LNCaP clone FGC (cell line): ENCODE measurements at places on chromosomes 7 and 10.
A peak's percentile ranks its signal among the peaks of the same experiment; 100 is the strongest.

DNA sequence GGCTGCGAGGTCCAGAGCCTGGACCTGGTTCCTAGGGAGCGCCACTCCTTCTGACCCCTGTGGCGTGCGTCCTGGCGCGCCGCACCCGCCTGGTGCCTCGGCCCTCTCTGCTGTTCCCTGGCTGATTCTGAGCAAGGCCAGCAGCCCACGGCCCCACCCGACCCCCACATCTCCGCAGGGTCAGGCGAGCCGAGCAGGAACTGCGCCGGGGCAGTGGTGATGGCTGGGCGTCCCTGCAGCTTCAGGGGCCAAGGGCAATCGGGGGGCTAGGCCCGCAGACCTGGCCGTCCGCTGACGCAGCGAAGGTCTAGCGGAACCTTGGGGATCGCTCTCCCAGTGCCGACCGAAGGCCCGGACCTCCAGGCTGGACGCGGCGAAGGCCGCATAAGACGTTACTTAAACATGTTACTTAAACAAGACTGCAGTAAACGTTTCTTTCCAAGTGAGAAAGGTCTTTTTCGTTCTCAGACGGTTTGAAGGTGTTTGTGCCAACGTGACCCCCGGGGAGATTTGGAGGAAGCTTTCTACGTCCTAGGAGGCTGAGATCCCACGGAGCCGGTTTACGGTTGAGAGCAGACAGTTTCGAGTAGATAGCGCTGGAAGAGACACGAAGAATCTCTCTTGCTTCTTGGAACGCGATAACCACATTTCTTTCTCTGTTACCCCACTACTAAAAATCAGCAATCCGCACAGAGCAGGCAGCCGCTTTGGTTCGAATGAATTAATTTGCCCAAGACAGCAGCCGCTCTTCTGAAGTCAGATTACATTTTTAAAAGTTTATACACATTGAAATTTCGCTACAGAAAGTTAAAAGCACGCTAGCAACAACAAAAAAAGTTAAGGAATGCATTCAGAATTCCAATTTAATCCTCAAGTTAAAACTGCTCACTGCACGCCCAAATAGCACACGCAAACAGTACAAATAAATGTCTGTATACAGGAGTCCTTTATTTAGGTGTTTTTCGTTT is 4.9 kb upstream of the NKX2-3 start:
- no peak for DNase-seq

DNA sequence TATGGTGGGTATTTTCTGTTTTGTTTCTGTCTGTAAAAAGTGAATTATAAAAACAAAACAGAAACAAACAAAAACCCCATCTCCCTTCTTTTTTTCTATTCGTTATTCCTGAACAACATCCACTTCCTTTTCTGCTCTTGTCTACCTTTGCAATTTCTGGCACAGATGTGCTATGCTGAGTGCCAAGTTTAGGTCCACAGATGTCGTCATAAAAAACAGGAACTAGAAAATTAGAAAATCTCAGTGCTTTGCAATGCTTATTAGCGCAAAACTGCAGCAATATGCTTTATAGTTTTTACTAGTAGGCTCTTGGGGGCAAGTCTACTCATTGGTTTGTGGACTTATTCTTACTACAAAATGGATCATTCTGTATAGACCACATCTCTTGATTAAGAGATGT is 94.2 kb upstream of the PRKCQ start:
- DNase-seq = no peak

GRCh38 chr7:46830-47140 is 145.6 kb upstream of the FAM20C start:
- DNase-seq = no peak

- no peak for DNase-seq
Measured at GRCh38 chr7:106367018-106367420, 82.2 kb upstream of the NAMPT start.

- DNase-seq = peak; percentile 72
Measured at GRCh38 chr10:15796762-15797161, 63.5 kb downstream of the MINDY3 start.

DNA sequence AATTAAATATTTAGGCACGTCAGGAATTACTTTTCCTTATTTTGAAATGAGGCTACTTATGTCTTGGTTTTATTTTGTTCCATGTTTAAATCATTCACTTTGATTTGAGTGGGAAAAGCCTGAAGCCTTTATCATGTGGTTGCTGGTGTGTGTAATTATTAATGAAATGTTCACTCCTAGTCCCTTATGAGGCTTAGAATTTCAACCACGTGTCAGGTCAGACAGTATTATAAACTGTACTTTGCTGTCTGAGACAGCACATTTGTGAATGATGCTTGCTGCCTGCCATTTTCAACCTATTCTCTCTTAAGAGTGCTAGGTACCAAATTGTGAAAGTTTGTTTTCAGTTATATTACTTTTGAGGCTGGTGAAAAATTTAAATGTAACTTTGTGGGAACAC is 58.9 kb downstream of the COL17A1 start:
- no peak for DNase-seq

GRCh38 chr10:116590590-116591444 is at the start of gene PNLIPRP1:
Gene PNLIPRP1, plus strand, starts transcription at chr10:116590959. Its CDS starts 171 bp downstream, at chr10:116591130.
- no peak for DNase-seq

DNA sequence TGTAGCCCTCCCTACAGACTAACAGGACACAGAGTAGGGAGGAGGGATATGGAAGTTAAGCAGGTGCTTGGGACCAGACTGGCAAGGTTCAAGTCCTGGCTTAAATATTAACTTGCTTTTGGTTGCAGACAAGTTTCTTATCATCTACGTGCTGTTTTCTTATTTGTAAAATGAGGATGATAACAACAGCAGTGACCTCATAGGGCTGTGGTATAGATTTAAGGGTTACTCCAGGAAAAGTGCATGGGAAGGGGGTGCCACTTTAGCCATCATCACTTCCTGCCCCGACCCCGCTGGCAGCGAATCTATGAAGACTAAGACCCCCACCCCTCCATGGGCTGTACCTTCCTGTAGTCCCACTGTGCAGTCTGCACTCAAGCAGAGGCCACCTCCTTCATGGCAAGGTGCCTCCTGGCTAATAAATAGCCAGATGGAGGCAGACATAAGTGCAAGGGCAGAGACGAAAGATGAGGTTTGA is 250.2 kb downstream of the COBL start:
- no peak for DNase-seq

DNA sequence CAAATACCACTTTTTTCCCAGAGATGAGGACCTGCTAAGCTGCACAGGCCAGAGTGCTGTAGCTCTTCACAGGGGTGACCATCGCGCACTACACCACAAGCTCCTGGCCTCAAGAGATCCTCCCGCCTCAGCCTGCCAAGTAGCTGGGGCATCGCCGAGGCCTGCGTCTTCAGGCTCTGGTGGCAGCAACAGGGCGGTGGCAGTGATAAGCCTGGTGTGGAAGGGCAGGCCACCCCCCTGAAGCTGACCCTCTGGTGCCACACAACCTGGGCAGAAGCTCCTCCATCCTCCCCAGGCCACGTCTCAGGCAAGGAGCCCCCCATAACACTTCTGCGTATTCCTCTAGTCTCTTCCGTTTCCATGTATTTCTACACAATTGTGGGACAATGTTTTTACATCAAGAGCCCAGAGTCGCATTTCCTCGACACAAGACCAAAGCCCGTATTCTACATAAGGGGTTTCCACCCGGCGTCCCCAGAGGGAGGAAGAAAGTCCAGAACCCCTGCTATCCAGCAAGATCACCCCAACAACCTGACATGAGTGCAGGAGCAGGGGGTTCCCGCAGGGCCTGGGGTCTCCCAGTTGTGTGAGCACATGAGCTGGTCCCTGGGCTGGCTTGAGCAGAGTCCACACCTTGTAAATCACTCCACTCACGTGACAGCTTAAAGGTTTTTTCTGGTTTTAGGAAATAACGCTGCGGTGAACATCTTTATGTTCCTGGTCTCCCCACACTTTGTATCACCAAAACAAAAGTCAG is 37.6 kb upstream of the NCAPG2 start:
- DNase-seq = no peak

DNA sequence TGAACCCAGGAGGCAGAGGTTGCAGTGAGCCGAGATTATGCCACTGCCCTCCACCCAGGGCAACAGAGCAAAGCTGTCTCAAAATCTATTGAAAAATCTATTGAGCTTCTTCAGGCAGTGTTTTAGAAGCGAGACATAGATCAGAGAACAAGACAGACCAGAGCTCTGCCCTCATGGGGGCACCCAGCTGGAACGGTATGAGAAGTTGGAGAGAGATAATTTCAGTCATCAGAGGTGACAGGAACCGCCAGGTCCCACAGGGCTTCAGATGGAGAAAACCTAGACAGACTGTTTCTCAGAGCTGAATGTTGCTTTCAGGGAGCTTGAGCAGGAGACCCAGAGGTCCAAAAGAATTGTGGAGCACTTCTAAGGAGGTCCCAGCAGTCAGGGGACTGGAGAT is 14.2 kb upstream of the GTF2IRD1 start:
- no peak for DNase-seq

DNA sequence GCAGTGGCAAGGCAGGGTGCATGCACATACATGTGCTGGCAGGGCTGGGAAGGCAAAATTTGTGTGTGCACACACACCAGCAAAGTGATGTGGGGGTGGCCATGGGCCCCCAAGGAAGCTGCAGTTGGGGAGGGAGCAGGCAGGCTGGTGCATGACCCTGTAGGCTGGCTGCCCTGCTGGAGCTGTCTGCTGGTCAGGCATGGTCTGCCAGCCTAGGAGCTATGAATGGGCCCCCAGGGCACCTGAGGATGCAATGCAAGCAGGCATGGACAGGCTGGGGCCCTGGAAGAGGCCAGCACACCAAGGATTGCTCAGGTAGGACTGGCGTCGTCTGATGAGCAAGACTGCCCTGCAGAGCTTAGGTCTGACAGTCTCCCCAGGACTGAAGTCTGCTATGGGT is 18.2 kb upstream of the PPP1R3A start:
- no peak for DNase-seq

DNA sequence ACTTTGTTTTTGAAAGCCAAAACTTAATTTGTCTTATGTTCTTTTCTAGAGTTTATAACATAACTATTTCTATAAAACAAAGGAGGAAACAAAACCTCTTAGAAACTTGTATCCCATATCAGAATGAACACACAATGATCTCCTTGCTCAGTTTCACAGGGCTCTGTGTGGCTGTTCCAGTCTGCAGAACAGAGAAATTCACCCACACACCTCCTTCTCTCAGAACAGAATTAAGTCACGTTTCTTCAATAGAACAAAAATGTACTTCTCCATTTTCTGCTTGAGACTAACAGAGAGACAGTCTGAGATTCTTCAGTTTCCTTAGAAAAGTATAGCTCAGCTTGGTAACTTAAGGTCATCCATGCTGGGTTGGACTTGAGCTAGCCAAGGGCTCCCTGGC is 15.8 kb upstream of the DOCK1 start:
- DNase-seq = no peak

- DNase-seq = no peak
Measured at GRCh38 chr10:96513305-96513697, 425 bp downstream of the TLL2 start.

DNA sequence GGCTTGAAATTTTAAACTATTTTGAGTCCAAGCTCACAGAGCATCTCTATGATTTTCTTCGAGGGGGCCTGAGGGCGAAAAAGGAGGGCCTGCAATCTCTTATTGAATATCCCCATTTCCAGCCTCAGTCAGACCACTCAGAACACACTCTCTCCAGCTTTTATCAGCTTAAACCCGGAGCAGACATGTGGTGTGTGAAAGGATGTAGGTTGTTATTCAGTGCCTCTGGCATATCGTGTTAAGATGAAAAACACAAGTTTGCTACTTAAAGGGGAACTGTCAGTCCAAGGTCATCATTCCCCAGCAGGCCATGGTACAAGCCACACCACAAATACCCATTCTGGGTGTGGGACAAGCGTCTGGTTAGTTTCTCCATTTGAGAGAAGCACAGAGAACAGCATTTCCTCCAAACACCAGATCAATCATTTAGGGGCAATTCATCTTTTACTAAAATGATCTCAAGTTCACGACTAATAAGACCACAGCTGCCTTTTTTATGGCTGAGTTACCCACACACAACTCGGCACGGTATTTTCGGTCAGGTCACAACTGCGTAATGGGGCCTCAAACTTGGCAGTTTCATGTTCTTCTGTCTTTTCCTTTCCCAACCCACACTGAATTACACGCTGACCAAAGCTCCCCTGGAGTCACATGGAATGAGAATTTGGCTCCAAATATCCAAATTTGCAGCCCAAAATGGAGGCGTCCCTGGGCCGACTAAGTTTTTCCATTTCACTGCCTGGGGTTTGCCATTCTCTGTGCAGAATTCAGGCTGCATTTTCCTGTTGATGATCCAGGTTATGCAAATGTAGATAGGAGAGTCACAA is 188.4 kb downstream of the SEM1 start:
- no peak for DNase-seq

- DNase-seq = no peak
Measured at GRCh38 chr7:15972862-15973275, 286.4 kb upstream of the MEOX2 start.

DNA sequence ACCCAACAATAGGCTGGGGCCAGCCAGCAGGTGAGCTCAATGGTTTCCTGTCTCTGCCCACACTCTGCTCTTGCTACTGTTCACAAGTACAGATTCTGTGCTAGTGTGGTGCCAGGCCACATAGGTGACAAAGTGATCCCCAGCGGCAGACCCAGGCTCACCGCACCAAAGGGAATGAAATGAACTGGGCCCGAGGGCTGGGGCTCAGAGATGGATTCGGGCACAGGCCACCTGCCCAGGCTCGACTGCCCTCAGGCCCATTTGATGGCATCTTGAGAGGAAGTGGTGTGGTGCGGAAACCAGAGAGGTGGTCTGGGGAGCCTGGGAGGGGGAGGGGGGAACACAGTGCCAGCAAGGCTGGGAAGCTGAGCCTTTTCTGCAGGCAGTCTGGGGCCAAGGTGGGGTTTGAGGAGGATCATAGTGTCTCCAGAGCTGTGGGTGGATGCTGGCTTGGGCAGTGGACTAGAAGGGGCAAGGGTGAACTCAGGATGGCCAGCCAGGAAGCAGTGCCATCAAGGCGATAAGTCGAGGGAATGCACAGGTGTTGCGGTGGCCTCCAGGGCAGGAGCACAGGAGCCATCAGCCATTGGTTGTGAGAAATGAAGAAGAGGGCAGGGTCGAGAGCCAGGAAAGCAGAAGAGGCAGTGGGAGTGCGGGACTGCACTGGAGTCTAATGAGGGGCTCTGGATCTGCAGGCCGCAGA is 85.2 kb downstream of the ARHGAP22 start:
- DNase-seq = no peak

DNA sequence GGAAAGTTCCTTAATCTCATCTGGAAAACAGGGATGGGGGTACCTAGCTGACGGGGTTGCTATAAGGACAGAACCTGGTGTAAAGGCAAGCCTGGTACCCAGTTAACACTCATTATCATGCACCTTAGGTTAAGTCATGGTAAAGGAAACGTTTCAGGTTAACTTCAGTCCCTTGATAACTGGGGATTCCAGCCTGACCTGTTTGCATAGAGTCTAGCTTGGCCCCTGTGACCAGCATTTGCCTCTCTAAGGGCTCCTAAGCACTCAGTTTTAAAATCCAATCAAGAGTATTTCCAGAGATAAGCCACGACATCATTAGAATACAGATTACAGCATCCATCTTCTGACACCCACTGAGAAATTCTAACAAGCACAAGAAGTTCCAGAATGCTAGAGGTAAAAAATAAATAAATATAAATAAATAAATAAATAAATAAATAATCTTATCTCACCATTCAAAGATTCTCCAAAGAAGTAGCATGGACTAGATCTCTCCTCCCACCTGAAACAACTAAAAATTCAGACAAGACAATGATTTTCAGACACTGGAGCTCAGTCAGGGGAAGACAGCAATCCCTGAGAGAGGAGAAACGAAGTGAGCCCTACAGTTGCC is 184.6 kb downstream of the KCNMA1 start:
- peak; percentile 31 for DNase-seq

- DNase-seq = no peak
Measured at GRCh38 chr7:44279731-44280505, 45.5 kb downstream of the CAMK2B start.
